Left lung (tissue), 14 donors: ENCODE measurements at places on chromosomes 2 and 18. TPM values are rescaled to one million over a fixed set of nuclear protein-coding genes. Genes with fewer than 3 reads are reported as not detected.

DNA sequence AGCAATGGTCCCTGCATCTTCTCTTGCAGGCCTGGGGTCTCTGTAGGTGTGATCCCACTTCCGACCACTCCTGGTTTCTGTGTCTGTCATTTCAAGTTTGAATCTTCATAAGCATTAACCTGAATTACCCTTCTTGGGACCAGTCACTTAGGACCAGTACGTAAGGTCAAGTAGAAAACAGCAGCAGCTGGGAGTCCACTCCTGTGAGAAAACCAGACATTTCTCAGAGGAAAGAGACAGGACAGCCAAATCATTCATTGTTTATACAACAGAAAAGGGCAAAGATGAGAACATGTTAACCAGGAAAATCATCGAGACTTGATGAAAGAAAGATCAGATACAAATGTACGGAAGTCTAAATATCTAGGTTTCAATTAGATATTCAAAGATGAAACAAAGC is 163.0 kb downstream of the MREG start:
- no peak for DNase-seq

GRCh38 chr2:231167745-231168459 is 30.5 kb upstream of the ARMC9 start:
- DNase-seq = no peak

DNA sequence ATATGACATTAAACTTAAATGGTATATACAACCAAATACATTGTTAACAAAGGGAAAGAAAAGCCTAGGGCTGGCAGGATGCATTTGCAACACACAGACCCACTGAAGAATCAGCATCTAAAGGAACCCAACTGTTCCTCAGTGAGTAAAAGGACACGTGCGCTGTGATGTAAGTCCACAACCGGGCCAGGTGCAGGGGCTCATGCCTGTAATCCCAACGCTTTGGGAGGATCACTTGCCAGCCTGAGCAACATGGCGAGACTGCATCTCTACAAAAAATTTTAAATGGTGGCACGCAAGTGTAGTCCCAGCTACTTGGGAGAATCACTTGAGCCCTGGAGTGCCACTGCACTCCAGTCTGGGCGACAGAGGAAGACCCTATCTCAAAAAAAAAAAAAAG is 3.9 kb downstream of the DTNB start:
- no peak for DNase-seq

GRCh38 chr2:54040250-54040649 is 69.5 kb upstream of the PSME4 start:
- no peak for DNase-seq

GRCh38 chr2:10753876-10754275 is 32.4 kb downstream of the ATP6V1C2 start:
- DNase-seq = no peak

The GALNT14 gene
- 4.7 TPM for polyA plus RNA-seq

The DSG1 gene
- polyA plus RNA-seq = not detected

The SNTG2 gene
- polyA plus RNA-seq = 0.50 TPM

The DDX1 gene
- polyA plus RNA-seq = 153 TPM

The TUBA3E gene
- 0.20 TPM for polyA plus RNA-seq
